Stimulated activated CD4-positive, alpha-beta T cell treated with anti-CD3 and anti-CD28 coated beads, Interleukin-1b, Interleukin-23, amount 100 ng/mL, for 1 hour (primary cell): ENCODE measurements at places on chromosomes 11 and 22.

GRCh38 chr11:16738947-16739815, 734 bp downstream of the C11orf58 start:
- DNase-seq, result no peak

GRCh38 chr11:59189986-59190385, 18.1 kb downstream of the DTX4 start:
- no peak for DNase-seq

DNA sequence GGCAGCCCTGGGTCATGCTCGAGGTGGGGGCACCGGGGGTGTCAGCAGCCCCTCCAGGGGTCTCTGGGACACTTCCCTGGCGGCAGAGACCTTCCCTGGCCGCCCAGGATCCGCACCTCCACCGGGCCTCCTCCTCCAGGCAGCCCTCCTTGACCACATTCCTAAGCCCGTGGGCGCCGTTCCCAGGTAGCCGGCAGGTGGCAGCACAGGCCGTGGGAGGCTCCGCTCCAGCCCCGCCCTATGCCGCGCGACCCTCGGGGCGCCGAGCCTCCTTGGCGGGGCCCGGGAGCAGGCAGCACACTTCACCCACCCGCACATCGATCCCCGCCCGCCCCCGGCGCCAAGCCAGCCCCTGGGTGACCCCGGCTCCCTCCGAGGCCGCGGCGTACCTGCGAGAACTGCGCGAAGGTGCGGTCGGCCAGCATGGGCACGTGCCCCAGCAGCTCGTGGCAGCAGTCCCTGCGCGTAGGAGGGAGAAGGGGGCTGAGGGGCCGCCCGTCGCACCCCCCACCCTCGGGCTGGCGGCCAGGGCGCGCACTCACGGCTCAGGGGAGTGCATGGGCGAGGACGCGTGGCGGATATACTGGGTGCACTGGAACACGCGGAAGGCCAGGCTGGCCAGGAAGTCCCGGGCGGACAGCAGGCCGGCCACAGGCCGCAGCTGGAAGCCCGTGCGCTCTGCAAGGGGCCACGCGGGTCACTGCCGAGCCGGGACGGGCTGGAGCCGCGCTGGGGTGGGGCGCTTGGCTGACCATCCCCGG, 5.3 kb upstream of the INS start:
- DNase-seq, result no peak

GRCh38 chr22:31055635-31056159, 25.4 kb upstream of the SMTN start:
- DNase-seq, result no peak

- no peak for DNase-seq
Observed at GRCh38 chr11:108343714-108344113, 120.8 kb downstream of the ATM start.

GRCh38 chr11:82810326-82810725, 76.7 kb upstream of the FAM181B start:
- DNase-seq, result no peak

GRCh38 chr11:14645015-14645912, 1.7 kb downstream of the PDE3B start:
- no peak for DNase-seq

DNA sequence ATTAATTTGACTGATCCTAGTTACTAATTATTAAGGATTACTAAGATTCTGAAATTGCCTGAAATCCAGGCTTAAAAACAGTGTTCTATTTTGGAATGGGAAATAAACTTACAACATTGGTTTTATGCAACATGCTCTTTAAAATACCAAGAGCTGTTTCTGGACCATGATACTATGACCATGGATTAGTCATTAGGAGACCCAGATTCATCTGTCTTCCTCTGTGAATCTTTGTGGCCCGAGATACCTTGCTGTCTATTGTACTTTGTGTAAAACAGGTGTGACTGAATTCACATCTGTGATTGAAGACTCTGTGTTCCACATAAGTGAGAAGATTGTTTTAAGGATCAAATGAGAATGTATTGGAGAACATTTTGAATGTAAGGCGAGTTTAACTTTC, 98.8 kb downstream of the HSD17B12 start:
- DNase-seq, result no peak
